Stimulated activated CD4-positive, alpha-beta T cell treated with anti-CD3 and anti-CD28 coated beads, Interleukin-4, amount 100 ng/mL, for 24 hours (primary cell): ENCODE measurements at places on chromosomes 6 and 20.
A peak's percentile ranks its signal among the peaks of the same experiment; 100 is the strongest.

DNA sequence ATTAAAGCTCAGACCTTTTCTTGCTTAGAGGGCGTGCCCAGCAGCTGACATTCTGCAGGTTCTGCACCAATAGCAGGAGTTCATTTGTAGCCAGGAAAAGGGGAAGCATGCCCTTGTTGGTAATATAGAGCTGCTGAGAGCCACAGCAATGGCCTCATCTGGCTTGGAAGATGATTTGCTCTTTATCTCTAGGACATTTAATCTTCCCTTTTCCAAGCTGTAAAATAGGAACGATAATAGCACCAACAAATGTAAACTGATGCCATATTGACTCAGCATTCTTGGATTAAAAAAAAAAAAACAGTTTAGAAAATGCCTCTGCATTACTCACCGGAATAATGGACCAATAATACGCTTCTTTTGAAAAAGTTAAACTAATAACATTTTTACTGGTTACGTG lies 93.4 kb upstream of the SLC2A12 start:
- no peak for DNase-seq

DNA sequence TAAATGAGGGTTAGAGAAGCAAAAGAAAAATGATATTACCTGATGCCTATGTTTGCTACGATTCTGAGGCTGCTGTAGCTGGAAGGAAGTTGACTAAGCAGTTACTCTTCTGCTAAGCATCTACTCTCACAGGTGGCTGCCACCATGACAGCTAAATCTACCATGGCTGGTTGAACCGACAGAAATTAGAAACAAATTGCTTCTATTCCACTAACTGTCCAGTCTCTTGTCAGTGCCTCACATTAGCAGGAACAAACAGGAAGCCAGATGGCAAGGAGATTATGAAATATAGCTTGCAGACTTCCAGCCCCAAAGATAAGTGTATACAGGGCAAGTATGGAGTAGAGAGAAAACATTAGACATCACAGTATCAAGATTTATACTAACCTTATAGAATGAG lies 59.4 kb upstream of the TMEM200A start:
- DNase-seq, result no peak

DNA sequence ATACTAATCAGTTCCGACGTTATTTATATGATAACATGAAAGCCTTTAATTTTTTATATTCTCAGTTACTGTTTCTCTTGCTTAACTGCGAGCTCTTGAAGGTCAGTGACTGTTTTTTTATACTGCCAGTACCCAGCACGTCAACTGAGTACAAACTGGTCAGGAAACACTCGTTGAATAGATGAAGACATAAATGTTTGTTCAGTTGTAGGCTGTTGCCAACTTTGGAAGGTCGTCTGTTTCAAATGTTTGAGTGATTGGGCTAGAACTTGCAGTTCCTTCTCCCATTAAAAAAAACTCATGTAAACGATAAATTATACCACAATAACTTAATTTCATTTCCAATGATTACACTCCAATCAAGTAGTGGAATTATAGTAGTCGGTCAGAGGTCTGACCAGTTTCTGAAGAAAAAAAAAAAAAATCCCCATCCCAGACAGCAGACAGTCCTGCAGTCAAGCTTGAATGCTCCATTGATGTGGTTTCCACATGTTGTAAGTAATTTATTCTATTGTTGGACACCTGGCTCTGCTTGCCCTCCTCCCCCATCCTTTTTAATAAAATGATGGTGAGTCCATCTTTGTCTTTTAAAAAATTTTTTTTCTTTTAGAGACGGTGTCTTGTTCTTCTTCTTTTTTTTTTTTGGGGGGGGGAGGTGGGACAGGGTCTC lies 81.1 kb downstream of the SASH1 start:
- no peak for DNase-seq

DNA sequence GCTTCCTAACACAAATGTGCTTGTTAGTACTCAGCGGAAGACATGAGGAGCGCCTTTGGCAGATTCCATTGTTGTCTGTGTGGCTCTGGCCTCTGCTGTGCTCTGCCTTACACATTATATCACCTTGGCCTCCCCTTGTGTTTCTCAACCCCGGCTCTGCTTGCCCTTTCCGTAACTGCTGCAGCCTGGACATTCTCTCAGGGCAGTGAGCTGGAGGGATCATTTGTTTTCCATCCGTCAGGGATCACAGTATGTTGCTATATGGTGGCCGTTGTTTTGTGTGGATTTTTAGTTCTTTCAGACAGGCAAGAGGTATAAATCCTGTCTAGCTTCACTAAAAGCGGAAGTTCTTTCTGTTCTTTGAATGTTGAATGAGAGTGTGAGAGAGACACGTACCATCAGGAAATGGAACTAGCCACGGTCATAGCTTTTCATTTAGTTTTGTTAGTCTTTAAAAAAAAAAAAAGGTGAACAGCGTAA lies 175.1 kb downstream of the JARID2 start:
- no peak for DNase-seq

GRCh38 chr20:46951405-46951804 lies 56.8 kb downstream of the EYA2 start:
- DNase-seq, result peak; percentile 17

DNA sequence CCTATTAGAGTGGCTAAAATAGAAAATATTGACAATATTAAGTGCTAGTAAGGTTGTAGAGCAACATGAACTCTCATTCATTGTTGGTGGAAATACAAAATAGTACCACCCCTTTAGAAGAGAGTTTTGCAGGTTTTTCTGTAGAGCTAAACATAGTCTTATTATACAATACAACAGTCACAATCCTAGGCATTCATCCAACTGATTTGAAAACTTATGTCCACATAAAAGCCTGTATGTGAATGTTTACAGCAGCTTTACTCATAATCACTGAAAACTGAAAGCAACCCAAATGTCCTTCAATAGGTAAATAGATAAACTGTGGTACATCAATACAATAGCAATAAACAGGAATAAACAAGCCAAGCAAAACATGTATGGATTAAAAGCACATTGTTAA lies 162.6 kb upstream of the PRND start:
- no peak for DNase-seq

- DNase-seq, result no peak
Measured at GRCh38 chr6:36808634-36809033, 30.6 kb downstream of the CPNE5 start.

GRCh38 chr20:48739395-48740291 lies 88.2 kb downstream of the PREX1 start:
- DNase-seq, result peak; percentile 53

GRCh38 chr6:14121936-14122344 lies 4.4 kb downstream of the CD83 start:
- DNase-seq, result peak; percentile 50
